H9 (cell line): ENCODE measurements at places on chromosomes 4 and X.

DNA sequence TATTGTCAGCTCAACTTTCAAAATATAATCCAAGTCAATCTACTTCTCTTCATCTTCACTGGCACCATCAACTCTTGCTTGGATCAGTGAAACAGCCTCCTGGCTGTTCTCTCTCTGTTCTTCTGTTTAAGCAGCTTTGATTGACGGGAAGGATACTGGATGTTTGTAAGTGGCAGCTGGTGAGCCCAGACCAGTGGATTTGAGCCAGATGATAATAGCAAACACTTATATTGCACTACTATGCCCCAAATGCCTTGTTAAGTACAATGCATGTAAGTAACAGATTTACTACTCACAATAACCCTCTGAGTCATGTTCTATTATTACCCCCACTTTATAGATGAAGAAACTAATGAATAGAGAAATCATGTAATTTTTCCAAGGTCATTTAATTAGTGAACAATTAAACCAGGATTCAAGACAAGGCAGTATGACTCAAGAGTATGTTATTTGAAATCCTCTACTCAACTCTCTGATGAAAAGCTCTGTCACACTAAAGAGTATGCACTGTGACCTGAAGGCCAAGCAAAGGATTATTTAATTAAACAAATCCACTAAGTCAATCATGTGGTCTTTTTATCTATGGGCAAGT, 44.8 kb downstream of the SPANXN3 start:
- no peak for DNase-seq
- peaks cover 4% of the 10 kb centered on the region for H3K36me3 ChIP-seq
- no peak overlapping the region for H3K27ac ChIP-seq
- no peak overlapping the region for H3K4me3 ChIP-seq
- H3K27me3 ChIP-seq = no peaks in the 10 kb centered on the region
- H3K4me1 ChIP-seq = no peaks in the 10 kb centered on the region

- no peak overlapping the region for H3K4me3 ChIP-seq
- no peak for DNase-seq
- peaks cover 12% of the 10 kb centered on the region for H3K36me3 ChIP-seq
- H3K27me3 ChIP-seq = no peaks in the 10 kb centered on the region
These were observed 12.6 kb downstream of the SYN1 start for GRCh38 chrX:47607091-47607490.

DNA sequence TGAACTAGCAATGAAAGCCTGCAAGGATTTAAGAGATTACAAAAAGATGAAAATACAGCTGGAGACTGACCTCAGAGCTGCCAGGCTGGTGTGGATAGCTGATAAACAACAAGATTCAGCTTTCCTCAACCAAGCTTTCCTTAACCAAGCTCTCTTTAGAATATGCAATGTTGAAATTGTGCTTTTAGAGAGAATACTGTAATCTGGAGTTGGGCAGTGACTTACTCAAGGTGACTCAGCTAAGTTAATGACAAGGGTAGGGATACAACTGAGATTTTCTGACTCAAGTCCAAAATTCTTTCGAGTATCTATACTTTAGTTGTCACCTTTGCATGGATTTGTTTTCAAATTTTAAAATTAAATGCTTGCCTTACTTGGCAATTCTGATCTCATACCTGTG, 98.0 kb downstream of the AMMECR1 start:
- no peaks in the 10 kb centered on the region for H3K4me1 ChIP-seq
- no peaks in the 10 kb centered on the region; the same call in 1 of the 2 replicates for H3K27me3 ChIP-seq
- no peaks in the 10 kb centered on the region for H3K36me3 ChIP-seq
- H3K27ac ChIP-seq = no peak overlapping the region
- H3K4me3 ChIP-seq = no peak overlapping the region

- DNase-seq = peak; percentile 51
- no peaks in the 10 kb centered on the region for H3K27me3 ChIP-seq
- H3K36me3 ChIP-seq = peaks cover 1% of the 10 kb centered on the region; the same call in 1 of the 3 replicates
- H3K4me1 ChIP-seq = no peaks in the 10 kb centered on the region
These were observed 345.5 kb downstream of the ANK2 start for GRCh38 chr4:113394730-113395530.

DNA sequence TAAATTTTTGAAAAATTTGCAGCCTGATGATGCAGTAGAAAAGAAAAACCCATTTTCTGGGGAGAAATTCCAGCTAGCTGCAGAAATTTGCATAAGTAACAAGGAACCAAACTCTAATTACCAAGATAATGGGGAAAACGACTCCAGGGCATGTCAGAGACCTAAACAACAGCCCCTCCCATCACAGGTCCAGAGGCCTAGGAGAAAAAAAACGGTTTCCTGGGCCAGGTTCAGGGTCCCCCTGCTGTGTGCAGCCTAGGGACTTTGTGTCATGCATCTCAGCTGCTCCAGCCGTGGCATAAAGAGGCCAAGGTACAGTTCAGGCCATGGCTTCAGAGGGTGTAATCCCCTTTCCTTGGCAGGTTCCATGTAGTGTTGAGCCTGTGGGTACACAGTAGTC, 733.7 kb upstream of the CT83 start:
- H3K27me3 ChIP-seq = no peaks in the 10 kb centered on the region
- H3K4me1 ChIP-seq = peaks cover 9% of the 10 kb centered on the region; the same call in 1 of the 2 replicates
- H3K4me3 ChIP-seq = no peak overlapping the region
- no peak overlapping the region for H3K27ac ChIP-seq

DNA sequence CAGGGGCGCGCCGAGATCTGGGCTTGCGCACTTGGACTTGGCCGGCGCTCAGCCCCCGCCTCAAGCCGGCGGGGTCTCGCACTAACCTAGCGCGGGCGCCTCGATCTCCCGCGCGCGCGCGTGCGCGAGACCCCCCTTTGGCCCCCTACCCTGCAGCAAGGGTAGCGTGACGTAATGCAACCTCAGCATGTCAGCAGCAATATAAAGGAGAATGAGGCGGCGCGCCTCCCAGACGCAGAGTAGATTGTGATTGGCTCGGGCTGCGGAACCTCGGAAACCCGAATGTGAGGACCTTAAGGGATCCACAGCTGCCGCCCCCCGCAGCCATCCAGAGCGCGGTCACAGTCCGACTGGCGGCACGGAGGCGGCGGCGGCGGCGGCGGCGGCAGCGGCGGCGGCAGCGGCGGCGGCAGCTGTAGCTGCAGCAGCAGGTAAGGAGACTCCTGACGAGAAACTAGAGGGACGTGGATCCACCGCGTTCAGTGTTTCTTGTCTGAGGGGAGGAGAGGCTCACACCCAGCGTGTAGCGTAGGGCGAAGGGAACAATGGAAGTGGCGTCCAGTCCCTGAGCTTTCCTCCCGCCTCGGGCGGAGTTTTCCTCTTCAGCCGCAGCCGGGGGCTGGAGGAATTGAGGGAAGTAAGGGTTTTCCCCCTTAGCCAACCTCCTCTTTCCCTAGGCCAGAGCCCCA, at the start of the genes SATL1 and ZNF711:
SATL1 (minus strand) TSS at position 19 of the 689 bp plus-strand sequence. CDS start 134,811 bp downstream, outside the sequence.
ZNF711 (plus strand) TSS at position 231 of the 689 bp plus-strand sequence. CDS start 3,582 bp downstream, outside the sequence.
- H3K4me3 ChIP-seq = peak within 1 kb of the TSS; percentile 98
- H3K27me3 ChIP-seq = no peaks in the 10 kb centered on the region
- peaks cover 4% of the 10 kb centered on the region; the same call in 2 of the 3 replicates for H3K36me3 ChIP-seq
- peak; percentile 84 for DNase-seq

DNA sequence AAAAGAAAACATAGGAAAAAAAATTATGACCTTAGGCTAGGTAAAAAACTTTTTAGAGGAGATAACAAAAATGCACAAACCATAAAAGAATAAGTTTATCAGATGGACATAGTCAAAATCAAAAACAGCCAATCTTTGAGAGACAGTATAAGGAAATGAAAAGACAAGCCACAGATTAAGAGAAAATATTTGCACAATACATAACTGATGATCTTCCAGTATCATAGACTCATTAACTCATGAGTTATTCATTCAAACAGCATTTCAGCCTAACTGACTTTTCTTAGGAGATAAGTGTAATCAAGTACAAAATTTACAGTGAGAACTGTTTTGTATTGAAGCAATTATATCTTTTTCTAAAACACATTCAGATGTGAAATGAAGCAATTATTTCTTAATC, 183.8 kb downstream of the FBXO8 start:
- H3K4me3 ChIP-seq = no peak overlapping the region
- no peak for DNase-seq
- no peaks in the 10 kb centered on the region for H3K36me3 ChIP-seq
- no peaks in the 10 kb centered on the region for H3K4me1 ChIP-seq
- no peak overlapping the region for H3K27ac ChIP-seq

GRCh38 chr4:122890147-122890795, 32.1 kb downstream of the NUDT6 start:
- H3K27me3 ChIP-seq = no peaks in the 10 kb centered on the region
- H3K27ac ChIP-seq = no peak overlapping the region
- DNase-seq = no peak
- H3K4me1 ChIP-seq = no peaks in the 10 kb centered on the region
- H3K36me3 ChIP-seq = peaks cover 69% of the 10 kb centered on the region

GRCh38 chrX:79630033-79631009, 263.2 kb upstream of the ITM2A start:
- no peaks in the 10 kb centered on the region for H3K27me3 ChIP-seq
- no peak overlapping the region for H3K27ac ChIP-seq
- H3K4me3 ChIP-seq = no peak overlapping the region
- no peaks in the 10 kb centered on the region for H3K4me1 ChIP-seq
- H3K36me3 ChIP-seq = no peaks in the 10 kb centered on the region; the same call in 2 of the 3 replicates

DNA sequence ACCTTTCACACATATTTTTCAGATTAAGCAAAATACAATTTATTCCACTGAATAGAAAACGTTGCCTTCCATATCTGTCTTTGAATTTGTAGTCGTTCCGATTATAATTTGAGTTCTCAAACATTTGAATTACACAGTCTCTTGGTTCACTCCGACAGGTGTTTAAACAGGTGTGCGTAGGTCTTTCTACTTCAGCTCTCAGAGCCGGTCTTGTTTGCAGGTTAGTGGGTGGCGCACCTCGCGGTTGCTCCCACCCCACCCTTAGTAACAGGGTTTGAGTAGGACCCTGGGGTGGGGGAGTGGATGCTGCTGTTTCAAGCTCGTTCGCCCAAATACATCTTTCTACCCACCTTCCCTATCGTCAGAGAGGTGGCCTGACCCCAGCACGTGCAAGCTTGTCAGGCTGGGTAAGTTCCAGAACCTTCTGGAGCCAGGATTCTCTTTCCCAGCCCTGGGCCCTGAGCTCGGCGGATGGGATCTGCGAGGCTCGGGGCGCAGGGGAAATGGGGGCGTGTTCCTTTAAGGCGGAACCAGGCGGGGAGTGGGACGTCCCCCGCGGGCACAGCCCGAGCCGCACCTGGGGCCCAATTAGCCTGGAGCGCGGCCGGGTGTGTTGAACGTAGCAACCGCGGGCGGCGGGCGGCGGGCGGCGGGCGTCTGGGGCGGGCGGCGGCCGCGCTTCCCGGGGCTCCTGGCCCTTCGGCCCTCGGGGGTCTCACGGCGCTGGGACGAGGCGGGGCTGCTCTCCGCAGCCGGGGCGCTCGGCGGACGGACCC, at the start of gene FAM149A:
FAM149A (plus strand) TSS at position 591 of the 776 bp plus-strand sequence.
- H3K4me3 ChIP-seq = peak within 1 kb of the TSS; percentile 71
- DNase-seq = peak; percentile 56
- H3K36me3 ChIP-seq = no peaks in the 10 kb centered on the region
- H3K4me1 ChIP-seq = no peaks in the 10 kb centered on the region; the same call in 1 of the 2 replicates
- H3K27me3 ChIP-seq = no peaks in the 10 kb centered on the region; the same call in 1 of the 2 replicates

- no peaks in the 10 kb centered on the region for H3K27me3 ChIP-seq
- H3K4me1 ChIP-seq = no peaks in the 10 kb centered on the region
- H3K4me3 ChIP-seq = no peak overlapping the region
- H3K36me3 ChIP-seq = peaks cover 7% of the 10 kb centered on the region
- no peak overlapping the region for H3K27ac ChIP-seq
- DNase-seq = no peak
These were observed 87.0 kb downstream of the RNF150 start for GRCh38 chr4:141046255-141046654.

DNA sequence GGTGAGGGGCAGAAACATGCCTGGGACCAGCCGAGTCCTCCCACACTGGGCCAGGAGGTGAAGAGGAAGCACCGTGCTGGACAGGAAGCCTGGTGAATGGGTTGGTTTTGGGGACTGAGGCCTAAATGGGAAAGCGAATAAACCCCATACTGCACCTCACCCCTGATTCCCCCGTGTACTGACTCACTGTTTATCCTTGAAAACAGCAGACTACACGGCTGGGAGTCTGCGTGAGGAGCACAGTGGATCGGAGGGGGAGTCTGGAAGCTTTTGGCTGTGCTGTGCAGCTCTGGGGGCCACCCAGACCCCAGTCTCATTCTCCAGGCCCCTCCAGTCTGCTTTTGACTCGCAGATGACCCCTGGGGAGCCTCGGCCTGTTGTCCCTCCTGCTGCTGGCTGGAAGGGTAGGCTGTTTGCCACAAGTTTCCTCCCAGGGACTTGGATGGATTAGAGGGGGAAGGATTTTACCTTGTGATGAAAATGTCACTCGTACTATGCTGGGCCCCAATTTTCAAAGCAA, 90.0 kb downstream of the PSAPL1 start:
- no peak for DNase-seq
- no peaks in the 10 kb centered on the region for H3K4me1 ChIP-seq
- no peaks in the 10 kb centered on the region for H3K36me3 ChIP-seq
- no peak overlapping the region for H3K4me3 ChIP-seq

DNA sequence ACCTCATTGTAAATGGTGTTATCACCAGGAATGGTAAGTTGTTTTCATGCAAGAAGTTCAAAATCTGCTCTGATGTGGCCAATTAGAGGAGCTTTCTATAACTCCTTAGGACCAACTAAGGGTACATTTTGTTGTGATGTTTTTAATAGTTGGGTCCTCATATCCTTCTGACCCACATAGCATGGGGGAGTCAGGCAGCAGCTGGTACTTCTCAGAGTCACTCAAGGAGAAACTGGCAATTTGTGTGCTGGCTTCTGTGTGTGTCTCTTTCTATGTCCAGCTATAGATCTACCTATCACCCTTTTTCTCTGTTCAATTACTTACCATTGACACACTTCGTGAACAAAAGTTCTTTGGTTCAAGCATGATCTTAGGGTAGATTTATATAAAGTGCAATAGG, 194.3 kb upstream of the TENM3 start:
- DNase-seq = no peak
- H3K4me1 ChIP-seq = no peaks in the 10 kb centered on the region; the same call in 1 of the 2 replicates
- H3K27ac ChIP-seq = no peak overlapping the region
- no peaks in the 10 kb centered on the region for H3K27me3 ChIP-seq
- H3K4me3 ChIP-seq = no peak overlapping the region

- no peak overlapping the region for H3K27ac ChIP-seq
- H3K27me3 ChIP-seq = no peaks in the 10 kb centered on the region
- no peaks in the 10 kb centered on the region for H3K36me3 ChIP-seq
- peak; percentile 74 for DNase-seq
- no peaks in the 10 kb centered on the region for H3K4me1 ChIP-seq
These were observed 112.7 kb downstream of the ASMT start for GRCh38 chrX:1727531-1728027.

DNA sequence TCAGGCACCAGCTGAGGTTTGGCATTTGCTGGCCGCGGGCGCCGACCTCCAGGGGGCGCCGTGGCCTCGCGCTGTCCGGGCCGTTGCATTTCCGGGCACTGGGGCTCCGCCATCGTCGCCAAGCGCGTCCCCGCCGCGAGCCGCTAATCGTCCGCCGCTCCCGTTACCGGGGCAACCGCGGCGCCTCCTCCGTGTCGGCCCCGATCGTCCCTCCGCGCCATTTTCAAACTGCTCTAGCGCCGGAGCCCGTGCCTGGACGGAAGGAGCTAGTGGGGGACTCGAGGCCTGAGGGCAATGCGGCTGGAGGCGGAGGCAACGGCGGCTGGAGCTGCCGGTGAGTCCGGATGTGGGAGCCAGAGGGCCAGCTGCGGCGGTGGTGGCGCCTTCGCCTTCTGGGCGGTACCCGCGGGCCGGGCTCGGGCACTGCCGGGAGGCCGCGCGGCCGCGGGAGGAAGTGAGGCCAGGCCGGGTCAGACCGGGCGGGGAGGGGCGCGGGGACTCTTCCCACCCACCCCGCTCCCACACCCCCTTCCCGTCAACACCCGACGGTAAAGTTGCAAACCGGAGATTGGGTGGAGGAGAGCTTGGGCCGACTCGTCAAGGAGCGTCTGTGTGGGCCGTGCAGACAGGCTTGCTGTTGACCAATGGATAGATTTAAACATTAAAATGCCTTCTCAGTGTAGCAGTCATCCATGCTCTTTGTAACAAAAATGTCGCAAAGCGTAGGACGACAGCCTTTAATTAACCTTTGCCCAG, at the start of gene CEP135:
CEP135 (plus strand) TSS at position 220 of the 756 bp plus-strand sequence. CDS start 3,186 bp downstream, outside the sequence.
- peak; percentile 96 for DNase-seq
- H3K27me3 ChIP-seq = no peaks in the 10 kb centered on the region
- H3K27ac ChIP-seq = peak within 1 kb of the TSS; percentile 37
- H3K4me1 ChIP-seq = peaks cover 2% of the 10 kb centered on the region; the same call in 1 of the 2 replicates
- H3K36me3 ChIP-seq = peaks cover 21% of the 10 kb centered on the region
- peak within 1 kb of the TSS; percentile 93 for H3K4me3 ChIP-seq
